Activated B cell treated with CpG ODN at 0.5 μM for 24 hours (primary cell): ENCODE measurements at places on chromosomes 2 and 18.

- no peak for DNase-seq
These were observed 179.3 kb upstream of the LHCGR start for GRCh38 chr2:48934807-48935206.

DNA sequence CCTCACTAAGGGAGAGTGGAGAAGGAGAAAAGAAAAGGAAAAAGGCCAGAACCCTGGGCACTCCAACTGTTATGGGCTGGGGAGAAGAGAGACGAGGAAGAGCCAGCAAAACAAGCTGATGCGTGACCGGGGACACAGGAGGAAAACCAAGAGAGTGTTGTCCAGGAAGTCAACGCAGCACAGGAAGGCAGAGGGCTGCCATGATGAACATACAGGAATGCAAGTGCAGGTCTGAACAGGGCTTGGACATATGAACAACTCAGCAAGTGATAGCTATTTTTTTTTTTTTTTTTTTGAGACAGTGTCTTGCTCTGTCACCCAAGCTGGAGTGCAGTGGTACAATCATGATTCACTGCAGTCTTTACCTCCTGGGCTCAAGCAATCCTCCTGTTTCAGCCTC is 28.4 kb downstream of the SIX3 start:
- DNase-seq = no peak

DNA sequence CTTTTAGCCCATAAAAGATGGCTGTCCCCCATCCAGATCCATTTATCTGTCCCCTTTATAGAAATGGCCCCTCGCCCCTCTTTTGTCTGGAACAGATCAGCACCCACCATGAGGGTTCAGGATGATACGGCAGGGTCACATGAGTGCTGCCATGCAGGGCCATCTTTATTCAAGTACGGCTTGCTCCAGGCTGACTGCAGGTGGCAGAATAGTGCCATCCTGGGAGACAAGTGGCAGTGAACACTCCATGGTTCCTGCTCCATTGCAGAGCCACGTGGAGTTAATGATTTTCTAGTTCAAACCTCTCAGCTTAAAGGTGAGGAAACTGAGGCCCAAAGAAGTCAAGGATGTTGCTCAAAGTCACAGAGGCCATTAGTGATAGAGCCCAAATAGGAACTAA is 180.6 kb downstream of the CLIP4 start:
- DNase-seq = no peak

DNA sequence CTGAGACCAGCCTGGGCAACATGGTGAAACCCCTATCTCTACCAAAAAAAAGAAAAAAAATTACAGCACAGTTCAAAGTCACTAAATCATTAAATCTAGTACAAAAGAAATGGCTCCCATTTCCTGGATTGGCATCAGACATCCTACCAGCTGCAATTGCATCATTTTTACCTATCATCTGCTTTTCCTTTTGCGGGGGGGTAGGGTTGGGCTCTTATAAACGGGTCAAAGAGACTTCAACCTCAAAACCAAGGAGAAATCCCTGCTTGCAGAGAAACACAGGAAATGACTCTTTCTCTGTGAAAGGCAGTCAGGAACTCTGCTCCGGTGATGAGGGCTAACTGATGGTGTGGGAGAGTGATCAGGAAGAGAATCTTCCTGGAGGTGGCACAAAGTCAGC is 45.3 kb upstream of the RFX8 start:
- no peak for DNase-seq

- DNase-seq = no peak
These were observed 17.9 kb downstream of the NRXN1 start for GRCh38 chr2:51013933-51014526.

DNA sequence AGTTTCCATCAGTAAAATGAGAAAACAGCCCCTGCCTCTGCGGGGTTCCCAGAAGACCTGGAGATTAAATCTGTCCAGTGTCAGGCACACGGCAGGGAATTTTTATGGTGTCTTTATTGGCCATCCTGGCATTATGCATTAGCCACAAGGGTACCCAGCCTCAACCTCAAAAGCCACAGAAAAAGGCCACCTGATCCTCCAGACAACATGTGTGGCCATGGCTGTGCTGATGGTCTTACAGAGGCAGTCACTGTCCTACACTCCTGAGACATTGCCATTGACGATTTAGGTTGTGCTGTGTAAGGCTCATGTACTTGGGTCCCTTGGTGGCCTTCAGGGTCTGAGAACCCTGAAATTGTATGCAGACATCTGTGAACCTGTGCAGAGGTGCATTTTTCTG is 115.6 kb downstream of the SMAD7 start:
- no peak for DNase-seq

DNA sequence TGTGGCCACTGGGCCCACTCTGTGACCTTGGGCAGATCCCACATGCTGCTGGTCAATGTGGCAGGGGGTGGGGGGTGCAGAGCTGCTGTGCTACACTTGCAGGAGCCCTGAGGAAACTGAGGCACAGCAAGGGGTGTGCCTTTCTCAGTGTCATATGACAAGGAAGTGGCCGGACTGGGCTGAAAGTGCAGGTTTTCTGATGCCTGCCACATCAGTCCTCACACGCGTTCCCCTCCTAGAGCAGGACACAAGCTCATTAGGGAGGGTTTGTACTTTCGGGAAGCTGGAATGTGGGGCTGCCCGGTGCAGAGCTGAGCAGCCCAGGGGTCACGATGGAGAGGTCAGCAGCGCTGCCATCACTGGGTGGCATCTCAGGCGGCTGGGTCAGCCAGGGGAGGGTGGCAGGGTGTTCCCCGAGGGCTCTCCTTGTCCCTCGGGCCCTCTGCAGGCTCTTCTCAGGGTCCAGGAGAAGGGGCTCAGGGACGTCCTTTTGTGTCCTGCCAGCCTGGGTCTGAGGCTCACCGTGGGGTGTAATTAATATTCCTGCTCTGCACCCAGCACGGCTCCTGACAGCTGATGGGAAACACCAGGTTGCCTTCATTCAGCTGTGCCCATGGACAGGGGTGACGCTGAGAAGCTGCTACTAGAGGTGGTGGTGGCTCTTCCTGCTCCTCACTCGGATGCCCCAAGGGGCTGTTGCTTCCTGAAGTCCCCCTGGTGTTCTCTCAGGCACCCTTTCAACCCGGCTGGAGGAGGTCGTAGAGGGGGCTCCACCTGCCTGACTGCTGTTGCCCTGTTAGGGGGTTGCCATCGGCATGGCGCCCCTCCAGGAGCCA is 62.1 kb upstream of the HDAC4 start:
- DNase-seq = peak; percentile 9

GRCh38 chr18:21184396-21184996 is 57.5 kb upstream of the GREB1L start:
- no peak for DNase-seq

GRCh38 chr2:173513107-173513727 is 158.5 kb downstream of the CDCA7 start:
- DNase-seq = no peak

GRCh38 chr18:26082475-26082874 is 7.9 kb downstream of the SS18 start:
- DNase-seq = no peak

DNA sequence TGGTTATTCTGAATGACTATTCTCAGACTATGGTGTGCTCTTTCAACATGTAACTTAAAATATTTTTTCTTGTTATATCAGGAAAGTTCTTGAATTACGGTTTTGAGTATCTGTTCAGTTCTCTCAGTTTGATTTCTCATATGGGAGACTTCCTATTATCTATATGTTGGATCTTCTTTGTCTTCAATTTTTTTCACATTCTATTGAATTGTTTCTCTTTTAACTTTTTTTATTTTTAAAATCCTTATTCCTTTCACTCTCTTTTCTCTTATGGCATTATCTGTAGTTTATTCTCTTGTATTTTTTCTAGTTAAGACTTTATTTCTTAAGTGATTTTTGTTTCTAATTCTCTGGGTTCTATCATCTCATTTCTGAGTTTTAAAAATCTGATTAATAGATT is 252.8 kb upstream of the STON1 start:
- no peak for DNase-seq

DNA sequence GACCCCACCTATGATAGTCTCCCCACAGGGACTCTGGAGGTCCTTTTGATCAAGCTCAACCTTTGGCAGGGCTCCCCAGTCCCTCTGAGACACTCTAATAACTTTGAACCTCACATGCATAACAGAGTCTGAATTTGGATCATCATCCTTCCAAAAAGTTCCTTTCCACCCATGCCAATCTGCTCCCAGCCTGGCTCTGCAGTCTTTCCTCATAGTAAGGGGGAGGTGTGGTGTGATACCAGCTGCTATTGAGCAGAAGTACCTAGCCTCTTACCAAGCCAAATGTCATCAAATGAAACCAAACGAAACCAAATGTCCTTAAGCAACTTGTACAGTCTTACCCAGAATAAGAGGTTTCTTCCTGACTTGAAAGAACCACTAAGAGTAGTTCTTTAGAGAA is 36.5 kb downstream of the DTNA start:
- DNase-seq = no peak

- no peak for DNase-seq
These were observed 25.1 kb downstream of the MARCHF7 start for GRCh38 chr2:159737292-159737916.

DNA sequence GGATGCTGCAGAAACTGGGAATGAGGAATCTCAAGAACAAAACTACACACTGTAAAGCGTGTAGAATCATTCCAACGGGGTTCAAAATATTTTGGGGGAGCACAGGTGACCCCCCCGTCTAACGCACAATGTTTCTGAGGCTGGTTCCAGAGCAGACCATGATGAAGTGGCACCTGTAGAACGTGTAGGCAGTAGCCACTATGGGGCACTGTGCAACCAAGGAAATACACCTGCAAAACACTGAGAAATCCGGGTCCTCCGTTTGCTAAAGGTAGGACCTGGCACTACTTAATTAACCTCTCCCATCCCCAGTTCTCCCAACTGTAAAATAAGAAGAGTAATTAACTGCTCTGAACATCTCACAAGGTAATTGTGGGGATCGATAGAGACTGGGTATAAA is 22.6 kb downstream of the ST6GAL2 start:
- DNase-seq = no peak

DNA sequence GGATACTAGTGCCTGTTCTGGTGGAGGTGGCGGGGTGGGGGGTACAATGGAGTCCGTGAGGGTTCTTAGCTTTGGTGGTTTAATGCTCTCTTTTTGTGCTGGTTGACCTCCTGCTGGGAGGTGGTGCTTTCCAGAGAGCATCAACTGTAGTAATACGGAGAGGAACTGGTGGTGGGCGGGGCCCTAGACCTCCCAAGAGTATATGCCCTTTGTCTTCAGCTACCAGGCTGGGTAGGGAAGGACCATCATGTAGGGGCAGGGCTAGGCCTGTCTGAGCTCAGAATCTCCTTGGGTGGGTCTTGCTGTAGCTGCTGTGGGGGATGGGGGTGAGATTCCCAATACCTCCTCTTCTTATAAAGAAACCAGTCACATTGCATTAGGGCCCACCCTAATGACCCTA is 27.1 kb downstream of the CAMKMT start:
- no peak for DNase-seq

- DNase-seq = no peak
These were observed 128.1 kb upstream of the RBMS1 start for GRCh38 chr2:160621748-160622147.

GRCh38 chr2:17805166-17805565 is 11.1 kb upstream of the MSGN1 start:
- no peak for DNase-seq

GRCh38 chr2:199261936-199262335 is 195.8 kb downstream of the SATB2 start:
- DNase-seq = no peak

DNA sequence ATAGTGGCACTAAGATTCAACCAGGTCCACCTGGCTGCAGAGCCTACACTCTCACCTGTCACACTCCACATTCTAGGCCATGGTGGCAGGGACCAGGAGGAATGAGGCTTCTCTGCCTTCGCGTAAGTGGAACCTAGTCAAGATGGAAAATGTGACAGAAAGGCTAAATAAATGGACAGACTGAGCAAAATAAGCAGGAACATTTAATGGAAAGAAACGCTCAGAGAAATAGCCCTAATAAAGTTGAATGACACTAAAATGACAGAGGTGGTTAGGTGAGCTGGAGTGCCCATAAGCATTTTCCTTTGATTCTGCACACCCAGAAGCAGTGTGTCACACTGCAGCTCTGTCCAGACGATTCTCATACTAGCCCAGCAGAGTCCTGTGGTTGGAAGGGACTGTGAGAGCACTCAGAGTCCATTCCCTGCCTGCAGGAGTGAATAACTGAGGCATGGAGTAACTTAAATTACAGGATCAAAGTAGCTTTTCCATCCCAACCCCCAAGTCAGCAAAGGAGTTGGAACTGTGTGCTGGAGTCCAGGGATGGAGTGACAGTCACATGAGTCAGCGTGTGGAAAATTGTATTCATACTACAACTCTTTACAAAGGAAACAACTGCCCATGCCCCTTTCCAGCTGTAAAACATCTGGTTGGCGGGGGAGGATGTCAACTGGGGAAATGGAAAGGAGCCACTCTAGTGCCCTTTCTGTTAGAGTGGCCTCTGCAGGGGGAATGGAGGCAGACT is 105.4 kb upstream of the LGALSL start:
- no peak for DNase-seq

- DNase-seq = no peak
These were observed 10.0 kb downstream of the PCARE start for GRCh38 chr2:29064346-29064715.

- DNase-seq = no peak
These were observed 11.7 kb upstream of the CCDC74A start for GRCh38 chr2:131516011-131516410.

DNA sequence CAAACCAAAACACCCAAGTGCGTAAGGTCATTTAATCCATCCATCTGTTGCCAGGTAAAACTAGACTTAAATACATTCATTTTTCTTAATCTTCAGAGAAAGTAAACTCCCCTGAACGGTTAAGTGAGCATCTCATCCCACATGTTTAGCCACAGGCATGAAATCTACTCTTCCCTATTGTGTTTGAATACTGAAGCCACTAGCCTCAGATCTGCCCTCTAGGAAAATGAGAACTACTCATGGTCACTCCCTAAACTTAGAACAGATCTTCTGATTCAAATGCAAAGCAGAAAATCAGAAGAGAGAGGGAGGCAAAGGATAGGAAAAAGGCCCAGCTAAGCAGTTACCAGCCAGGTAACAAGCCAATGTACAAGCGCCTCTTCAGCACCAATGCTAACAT is 7.1 kb downstream of the TMEM247 start:
- DNase-seq = no peak

DNA sequence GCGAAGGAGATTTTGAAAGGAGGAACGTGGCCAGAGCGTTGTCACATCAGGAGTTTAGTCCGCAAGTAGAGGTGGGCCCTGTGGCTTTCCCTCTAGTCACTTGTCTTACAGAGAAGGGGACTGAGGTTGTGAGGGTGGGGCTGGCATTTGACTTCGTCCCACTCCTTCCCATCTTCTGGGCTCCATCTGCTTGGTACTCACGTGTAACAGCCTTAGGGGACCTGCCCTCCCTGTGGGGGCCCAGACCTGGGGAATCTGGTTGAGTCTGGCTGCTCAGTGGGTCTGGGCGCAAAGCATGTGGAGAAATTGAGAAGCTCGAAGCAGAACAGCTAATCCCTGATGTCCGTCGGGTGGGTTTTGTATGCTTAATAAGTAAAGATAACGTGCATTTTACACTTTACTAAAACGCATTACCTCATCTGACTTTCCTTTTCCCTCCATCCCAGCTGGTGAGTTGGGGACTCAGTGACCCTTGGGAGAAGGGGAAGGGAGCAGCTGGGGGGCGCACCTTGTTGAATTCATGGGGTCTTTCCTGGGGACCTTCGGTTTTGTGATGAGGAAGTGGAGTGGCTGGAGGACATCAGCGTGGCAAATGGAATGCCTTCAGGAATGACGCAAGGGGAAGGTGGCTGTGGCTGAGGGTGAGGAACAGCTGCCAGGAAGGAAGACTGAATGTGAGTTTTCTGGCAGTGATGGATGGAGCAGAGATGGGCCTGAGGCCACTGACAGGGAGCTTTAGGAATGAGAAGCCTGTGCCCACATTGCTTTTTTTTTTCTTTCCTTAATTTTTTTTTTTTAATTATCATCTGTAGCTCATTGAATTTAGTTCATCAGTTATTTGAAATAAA is 44.8 kb downstream of the ASAP2 start:
- no peak for DNase-seq
